ENCODE measurements at places on chromosomes 7 and 10. TPM values are rescaled to one million over a fixed set of nuclear protein-coding genes. Genes with fewer than 3 reads are reported as not detected.
A peak's percentile ranks its signal among the peaks of the same experiment; 100 is the strongest.

DNA sequence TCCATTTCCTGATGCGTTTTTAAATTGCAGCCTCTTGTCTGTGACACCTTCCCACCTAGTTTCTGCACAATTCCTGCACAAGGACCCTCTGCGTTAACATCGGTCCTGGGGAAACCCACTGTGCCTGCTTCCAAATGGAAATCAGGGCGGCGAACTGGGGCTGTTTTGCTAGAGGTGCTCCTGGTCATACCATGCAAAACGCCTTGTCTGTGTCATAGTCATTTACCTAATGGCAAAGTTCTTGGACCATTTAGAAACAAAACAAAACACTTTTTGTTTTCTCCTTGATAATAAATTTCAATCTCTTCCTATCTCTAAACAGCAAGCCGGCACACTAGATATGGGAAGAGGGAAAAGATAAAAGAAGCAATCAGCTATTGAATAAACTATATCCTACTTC lies 206.9 kb upstream of the KLF14 start:
- H3K27ac ChIP-seq = peak overlapping the region; percentile 96
- no peak for DNase-seq
- H3K27me3 ChIP-seq = no peaks in the 10 kb centered on the region

CYP3A5 gene
- 2.7 TPM for total RNA-seq

CHPF2 gene
- 30.9 TPM for total RNA-seq

ITPRID1 gene
- total RNA-seq = 0.26 TPM

ADIRF gene
- total RNA-seq = 0.49 TPM

DNA sequence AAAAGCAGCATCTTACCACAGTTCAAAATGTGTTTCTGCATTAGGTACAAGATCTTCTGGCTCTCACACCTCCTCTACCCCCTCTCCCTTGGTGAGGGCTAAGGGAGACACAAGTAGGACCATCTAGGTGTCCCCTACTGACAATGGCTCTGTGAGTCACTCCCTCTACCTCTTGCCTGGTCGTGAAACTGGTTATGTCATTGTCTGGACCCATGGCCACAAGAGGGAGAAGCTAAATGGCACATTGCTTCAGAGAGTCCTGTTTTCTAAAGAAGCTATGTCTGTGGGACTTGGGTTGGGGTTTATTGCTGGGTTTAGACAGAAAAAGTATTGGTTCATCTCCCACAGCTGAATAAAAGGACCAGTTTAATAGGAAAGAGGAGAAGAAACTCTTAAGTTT lies 4.0 kb upstream of the PLXNA4 start:
- no peak overlapping the region for H3K27ac ChIP-seq
- H3K4me3 ChIP-seq = no peak overlapping the region
- DNase-seq = no peak
- no peaks in the 10 kb centered on the region for H3K36me3 ChIP-seq

DNA sequence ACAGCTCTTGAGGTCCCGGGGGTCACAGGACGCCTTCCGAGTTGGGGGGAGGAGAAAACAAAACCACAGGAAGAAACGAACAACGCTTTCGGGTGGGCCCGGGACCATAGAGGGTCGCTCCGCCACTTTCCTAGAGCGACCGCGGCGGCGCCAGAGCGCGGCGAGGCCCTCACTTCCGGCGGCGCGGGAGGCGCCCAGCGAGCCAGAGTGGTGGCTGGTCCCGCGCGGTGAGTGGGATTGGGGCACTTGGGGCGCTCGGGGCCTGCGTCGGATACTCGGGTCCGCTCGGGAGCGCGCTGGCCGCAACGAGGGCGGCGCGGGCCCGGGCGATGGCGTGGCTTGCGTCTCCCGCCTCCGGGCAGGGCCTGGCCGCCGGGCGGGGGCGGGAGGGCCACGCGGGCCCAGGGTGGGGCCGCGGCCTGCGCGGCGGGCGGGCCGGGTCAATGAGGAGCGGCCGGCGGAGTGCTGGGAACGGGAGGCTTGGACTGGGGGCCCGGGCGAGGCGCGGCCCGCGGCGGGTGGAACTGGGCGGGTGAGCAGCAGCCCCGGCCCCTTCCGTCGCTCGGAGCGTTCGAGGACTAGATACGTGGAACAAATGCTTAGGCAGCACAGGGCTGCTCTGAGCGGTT lies at the start of gene ZNF22:
Gene ZNF22, plus strand, starts transcription at position 172 of the 629 bp plus-strand sequence. CDS start 2,446 bp downstream, outside the sequence.
- H3K4me3 ChIP-seq = peak within 1 kb of the TSS; percentile 84
- peak within 1 kb of the TSS; percentile 94 for H3K27ac ChIP-seq
- peaks cover 31% of the 10 kb centered on the region for H3K4me1 ChIP-seq
- peaks cover 3% of the 10 kb centered on the region for H3K36me3 ChIP-seq

LAMB4 gene
- 0.52 TPM for total RNA-seq

DNA sequence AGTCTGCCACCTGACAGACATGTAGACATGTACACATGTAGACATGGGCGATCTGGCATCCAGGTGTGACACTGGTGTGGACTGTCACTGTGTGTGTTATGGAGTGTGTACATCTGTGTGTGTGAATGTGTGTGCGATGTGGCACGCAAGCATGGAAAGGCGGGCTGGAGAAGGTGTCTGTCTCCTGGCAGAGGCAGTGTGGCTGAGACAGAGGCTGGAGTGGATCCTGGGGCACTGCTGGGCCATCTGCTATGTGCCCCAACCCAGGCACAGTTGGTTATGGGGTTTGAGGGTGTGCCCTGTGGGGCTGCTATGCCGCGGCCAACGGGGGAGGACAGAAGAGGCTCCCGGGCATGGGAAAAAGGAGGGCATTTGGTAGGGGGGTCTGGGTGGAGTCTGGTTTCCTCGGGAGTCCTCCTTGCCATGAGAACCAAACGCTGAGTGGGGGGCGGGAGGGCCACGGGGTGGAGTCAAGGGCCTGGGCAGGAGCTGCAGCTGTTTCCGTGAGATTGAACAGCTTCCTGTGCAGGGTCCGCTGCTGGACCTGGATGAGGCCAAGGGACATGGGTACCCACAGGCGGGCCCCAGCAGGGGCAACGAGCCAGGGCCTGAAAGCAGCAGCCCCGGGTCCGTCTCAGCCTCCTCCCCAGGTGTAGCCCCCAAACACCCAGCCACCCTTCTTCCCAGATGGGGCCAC lies 1.3 kb downstream of the ELN start:
- no peaks in the 10 kb centered on the region for H3K36me3 ChIP-seq
- no peaks in the 10 kb centered on the region for H3K27me3 ChIP-seq
- no peak for DNase-seq
- H3K4me3 ChIP-seq = no peak overlapping the region
- no peak overlapping the region for H3K27ac ChIP-seq
- 0 out of 2 replicates have a peak, but pooled peaks cover 3% of the 10 kb centered on the region for H3K4me1 ChIP-seq

DNA sequence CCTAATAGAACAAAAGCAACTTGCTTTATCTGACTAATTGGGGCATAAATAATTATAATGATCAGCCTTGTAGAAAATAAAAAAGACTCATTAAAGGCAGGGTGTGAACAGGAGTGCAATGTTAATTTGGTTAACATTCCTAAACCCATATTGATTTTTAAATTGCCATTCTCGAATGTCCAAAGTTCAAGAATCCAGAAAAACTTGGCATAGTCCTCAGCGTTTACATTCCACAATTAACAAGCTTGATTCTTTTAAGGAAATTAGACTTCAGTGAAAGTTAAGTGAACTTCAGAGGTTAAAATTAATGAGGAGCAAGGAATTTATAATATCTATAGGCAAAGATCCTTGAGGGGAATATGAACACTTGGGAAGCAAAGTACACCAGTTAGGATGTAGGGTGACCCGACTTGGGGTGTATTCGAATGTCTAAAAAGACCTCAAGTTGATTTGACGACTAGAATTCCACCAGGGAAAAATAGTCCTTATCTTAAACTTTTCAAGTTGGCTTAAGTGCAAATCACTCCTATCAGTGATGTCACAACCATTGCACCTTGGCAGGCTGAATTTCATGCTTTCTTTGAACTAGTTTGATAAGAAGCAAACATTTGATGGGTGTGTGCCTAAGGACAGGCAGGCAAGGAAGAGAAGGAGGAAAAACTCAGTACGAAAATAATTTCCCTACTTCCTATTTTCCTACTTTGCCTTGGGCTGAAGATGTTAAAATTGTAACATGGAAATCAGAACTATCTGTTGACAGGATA lies 830.4 kb upstream of the COBL start:
- H3K4me1 ChIP-seq = peaks cover 61% of the 10 kb centered on the region
- no peak overlapping the region for H3K4me3 ChIP-seq
- no peaks in the 10 kb centered on the region for H3K36me3 ChIP-seq
- DNase-seq = peak; percentile 77
- no peaks in the 10 kb centered on the region for H3K27me3 ChIP-seq

DNA sequence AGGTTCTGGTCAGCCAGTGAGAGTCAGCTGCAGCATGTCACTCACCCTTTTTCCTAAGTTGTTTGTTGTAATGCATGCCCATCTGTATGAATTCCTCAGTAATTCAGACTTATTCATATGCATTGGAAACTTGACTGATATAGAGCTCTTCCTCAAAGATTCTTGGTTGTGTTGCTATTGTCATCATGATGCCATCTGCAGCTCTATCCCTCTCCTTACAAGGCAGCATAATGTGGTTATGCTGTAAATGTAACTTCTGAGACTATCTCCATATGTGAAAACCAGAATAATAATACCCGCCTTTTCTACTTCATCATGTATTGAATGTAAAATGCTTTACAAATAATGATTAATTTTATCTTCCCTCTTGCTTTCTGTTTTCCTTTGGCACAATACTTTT lies 252.6 kb upstream of the MTPN start:
- H3K4me1 ChIP-seq = no peaks in the 10 kb centered on the region
- H3K4me3 ChIP-seq = no peak overlapping the region

- peaks cover 19% of the 10 kb centered on the region for H3K4me1 ChIP-seq
- DNase-seq = peak; percentile 90
- H3K27me3 ChIP-seq = no peaks in the 10 kb centered on the region
- peak overlapping the region; percentile 54 for H3K4me3 ChIP-seq
- peak overlapping the region; percentile 98 for H3K27ac ChIP-seq
Observed at GRCh38 chr10:63268798-63269503, 135.8 kb downstream of the NRBF2 start.

DNA sequence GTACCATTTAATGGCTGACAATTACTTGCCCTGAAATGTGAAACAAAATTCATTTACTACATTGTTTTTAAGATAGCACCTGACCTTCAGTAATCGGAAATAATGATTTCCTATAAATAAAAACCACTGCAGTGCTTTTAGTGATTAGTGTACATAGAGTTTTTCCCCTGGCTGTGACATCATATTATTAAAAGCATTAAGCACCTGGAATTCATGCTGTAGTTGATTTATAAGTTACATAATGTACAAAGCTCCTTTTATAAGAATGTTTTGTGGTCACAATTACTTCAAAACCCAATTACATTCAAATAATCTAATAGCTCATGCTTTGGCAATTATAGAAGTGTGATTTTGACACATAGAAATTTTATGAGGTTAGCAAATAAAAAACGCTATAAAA lies 44.3 kb upstream of the EIF4H start:
- no peaks in the 10 kb centered on the region for H3K36me3 ChIP-seq
- H3K4me3 ChIP-seq = no peak overlapping the region

Data from Caco-2 (cell line).